ENCODE measurements at places on chromosomes 2 and 18.

DNA sequence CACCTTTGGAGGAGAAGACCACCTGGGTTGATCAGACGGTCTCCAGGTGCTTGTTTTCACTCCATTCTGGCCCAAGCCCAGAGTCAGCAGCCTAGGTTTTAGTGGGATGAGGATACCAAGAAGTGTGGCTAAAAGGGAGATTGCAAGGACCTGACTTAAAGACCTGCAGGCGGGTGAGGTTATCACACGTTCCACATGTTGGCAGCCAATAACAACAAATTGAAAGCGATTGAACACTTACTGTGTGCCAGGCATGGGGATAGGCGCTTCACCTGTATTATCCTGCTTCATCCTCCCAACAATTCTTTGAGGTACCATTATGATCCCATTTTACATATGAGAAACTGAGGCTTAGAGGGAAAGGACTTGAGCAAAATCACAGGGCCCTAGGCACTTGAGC, 5.0 kb downstream of the ARL4C start:
- DNase-seq, result no peak

DNA sequence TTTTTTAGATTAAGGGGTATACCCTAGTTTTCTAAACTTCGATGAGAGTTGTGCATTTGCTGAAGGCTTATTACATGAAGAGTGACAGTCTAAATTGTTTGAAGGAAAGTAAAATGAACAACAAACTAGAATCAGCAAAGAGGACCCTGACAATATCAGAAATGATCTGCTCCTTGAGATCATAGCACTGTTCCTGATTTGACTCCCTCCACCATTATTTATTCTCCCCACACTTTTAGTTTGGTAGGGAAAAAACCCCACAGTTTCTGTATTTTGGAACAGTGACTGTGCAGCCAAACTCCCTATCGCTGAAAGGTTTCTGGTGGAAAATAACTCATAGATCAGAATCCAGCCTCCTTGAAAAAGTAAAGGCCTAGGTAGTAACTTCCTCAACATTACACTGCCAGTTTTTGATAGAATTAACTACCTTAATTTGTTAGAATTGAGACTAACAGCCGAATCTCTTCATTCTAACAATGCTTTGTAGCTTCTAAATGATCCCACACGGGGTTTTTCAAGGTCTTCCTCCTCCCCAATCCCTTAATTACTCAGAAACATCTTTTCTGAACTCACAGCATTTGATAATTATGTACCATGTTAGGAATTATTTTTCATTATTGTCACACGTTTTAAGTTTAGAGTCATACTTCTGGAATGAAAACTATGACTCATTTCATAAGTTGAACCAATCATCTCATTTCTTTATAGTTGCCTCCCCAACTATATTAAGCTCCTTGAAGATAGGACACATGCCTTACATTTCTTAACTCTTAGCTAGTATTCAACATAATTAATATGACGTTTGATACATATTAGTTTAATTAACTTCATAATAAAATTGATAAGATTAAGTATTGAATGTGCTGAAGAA, 2.9 kb downstream of the MYL12A start:
- DNase-seq, result no peak

DNA sequence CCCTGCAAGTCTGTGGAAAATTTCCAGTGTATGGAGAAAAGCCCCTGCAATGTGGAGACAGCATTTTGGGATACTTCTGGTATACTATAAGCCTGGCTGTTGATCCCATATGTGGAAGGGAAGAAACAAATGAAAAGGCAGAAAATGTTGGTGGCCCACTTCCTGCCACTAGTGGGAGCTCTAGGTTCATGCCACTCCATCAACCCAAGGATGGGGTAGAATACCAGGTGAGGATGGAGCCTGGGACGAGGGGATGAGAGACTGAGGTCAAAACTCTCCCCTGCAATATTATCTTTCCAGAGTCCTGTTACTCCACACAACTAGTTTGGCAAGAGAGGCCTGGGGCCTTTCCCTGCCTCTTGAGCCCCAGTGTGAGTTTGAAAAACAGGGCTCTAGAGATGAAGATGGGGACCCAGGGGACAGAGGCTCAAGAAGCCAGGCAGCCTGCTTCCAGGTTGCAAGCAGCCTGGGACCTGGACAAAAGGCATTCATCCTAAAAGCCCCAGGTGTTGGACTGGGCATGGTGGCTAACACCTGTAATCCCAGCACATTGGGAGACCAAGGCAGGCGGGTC, 31.9 kb downstream of the BMP10 start:
- no peak for DNase-seq

DNA sequence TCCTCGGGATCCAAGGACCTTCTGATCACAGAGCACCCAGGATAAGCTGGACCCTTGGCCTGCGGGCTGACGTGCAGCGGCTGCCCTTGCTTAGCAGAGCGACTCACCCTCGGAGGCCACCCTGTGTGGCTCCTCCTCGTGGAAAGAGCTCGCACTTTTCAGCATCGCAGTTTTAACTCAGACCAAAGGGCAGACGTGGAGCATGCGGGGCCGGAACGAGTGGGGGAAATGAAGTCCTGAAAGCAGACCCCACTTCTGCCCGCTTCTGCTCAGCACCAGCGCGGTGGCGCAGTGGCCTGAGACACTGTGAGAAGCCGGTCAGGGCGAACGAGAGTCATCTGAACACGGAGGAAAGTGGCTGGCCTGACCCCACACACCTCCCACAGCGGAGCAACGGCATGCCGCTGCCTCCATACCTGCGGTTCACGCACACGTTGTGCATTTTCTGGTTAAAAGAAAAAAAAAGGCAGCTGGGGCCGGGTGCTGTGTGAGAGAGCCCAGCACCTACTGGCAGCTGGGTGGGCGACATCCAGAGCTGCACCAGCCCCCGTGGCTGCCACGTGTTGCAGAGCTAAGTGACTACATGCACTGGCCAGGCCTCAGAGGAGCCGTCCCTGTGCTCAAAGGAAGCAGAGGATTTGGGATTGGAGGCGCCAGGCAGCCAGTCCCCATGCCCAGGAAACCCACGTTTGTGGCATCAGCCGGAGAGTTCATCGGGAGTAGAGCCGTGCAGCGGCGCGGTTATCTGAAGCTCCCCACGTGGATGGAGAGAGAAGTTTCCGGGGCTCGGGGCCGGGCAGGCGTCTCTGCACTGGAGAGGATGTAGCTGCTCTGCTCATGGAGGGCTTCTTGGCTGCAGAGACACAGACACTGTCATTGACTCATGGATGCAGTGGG, 89.7 kb downstream of the USP40 start:
- DNase-seq, result no peak

DNA sequence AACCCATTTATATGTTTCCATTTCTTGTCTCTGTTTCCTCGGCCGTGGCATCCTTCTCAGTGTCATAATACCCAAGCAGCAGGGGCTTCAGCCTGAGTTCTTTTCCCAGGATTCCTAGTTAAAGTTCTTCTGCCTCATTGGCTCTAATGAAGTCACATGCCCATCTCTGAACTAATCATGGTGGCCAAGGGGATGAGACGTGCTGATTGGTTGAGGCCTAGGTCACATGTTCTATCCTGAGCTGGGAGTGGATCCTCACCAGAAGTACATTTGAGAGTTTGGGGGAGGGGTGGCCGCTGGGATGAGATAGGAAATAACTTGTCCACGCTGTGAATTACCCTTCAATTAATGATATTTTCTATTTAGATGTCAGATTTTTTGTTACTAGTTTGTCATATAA, 3.8 kb upstream of the UGT1A5 start:
- no peak for DNase-seq

DNA sequence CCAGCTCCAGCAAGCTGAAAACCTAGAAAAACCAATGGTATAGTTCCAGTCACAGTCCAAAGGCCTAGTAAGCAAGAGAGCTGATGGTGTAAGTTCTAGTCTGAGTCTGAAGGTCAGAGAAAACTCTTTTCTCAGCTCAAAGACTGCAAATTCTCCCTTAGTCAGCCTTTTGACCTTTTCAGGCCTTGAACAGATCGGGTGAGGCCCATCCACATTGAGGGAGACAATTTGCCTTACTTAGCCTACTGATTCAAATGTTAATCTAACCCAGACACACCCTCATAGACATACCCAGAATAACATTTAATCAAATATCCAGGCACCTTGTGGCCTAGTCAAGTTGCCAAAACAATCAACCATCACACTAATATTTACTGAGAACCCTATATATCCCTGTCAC, 110.8 kb upstream of the KCNJ3 start:
- no peak for DNase-seq

GRCh38 chr18:10776493-10776892, 250.7 kb downstream of the NAPG start:
- no peak for DNase-seq

DNA sequence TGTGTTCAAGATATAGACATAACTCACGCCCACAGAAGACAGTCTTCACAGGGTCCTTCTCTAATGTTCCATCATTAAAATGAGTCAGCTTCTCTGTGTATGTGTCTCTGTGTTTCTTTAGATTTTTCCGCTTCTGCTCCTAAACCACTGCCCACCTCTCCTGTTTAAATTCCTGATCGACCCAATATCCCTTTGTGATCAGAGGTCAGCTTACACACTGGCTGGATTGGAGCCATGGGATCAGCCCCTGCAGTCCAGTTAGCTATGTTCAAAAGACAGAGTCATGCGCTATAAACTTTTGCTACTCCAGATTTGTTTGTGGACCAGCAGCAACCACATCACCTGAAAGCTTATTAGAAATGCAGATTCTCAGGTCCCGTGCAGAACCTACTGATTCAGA, 229.2 kb downstream of the C1D start:
- DNase-seq, result no peak

DNA sequence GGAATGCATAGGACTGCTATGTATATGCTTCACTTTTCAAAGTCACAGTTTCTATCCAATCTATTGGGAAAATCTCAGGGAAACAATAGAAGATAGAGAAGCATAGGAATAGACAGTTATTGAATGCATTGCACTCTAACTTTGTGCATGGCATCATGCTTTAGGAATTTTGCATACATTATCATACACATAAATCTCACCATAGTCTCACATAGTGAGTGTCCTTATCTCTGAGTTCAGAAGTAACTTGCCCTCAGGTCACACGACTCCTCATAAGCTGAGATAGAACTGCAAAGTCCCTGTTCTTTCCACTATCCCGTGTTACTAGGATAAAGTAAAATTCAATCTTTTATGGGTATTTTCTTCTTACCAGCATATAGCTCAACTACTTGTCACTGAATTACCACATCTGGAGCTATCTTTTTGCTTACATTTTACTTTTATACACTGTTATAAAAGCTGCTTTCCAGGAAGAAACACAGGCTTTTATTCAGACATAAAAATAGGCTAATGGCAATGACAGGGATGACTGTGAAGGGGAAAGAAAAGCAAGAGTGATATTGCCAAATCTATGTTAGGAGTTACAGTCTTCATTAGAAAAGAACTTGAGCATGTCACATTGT, 666.9 kb downstream of the XIRP2 start:
- no peak for DNase-seq

DNA sequence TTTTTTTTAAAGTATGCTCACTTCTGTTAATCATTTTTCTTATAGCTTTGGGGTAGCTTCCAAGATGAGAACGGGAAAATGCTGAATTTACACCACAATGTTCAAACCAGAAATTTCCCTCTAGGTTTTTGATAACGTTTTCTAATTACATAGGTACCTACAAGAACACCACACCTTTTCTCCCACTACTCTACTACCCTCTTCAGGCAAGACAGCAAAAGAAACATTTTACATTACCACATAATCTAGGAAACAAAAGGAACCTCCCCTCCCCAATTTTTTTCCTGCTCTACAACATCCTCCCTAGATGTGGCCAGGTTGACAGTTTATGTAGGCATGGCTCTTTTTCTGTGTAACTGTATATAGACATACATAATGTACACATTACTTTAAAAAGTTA, 32.4 kb downstream of the NDUFAF7 start:
- no peak for DNase-seq

GRCh38 chr2:72953976-72954375, 36.7 kb downstream of the EMX1 start:
- no peak for DNase-seq

DNA sequence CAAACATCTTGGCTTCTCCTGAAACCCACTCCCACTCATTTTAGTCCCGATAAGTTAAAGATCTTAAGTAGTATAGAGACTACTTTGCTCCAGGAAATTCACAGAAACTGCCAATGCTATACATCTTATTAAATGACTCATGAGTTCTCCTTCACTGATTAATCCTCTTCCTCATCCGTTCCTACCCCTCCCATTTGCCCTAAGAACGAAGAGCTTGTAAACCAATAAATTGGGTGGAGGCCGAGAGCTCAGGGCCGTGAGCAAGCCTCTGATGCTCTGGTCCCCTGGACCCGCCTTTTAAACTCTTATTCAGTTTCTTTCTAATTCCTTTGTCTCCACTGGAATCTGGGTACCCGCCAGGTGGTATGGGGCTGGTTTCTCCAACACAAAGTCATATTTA, 68.6 kb downstream of the METTL8 start:
- no peak for DNase-seq

DNA sequence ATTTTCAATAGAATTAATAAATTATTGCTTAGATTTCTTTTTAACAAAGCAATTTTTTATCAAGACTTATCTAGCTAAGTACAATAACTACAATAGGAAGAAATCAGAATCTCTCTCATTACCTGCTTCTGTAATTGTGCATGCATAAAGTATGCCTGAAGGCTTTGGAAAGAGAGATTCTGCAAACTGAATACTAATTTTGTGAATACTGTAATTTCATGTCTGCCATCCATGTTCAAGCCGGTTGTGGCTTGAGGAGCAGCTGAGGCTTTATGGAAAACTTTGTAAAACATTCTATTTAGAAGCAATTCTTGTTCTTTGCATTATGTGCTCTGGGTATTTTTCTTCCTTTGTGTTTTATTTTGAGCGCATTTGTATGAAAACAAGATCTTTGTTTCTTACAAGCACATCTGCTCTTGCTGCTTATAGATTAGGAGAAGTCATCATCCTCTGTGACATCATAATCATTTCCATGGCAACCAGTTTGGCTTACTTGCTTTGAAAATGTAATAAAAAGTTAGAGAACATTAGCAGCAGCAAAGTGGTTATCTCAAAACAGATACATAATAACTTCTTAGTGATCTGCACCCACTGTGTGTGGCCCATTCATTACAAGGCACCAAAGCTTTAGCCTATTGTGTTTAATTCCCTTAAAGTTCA, 16.0 kb upstream of the IKZF2 start:
- DNase-seq, result no peak

- DNase-seq, result no peak
These were observed 769 bp downstream of the FKBP1B start for GRCh38 chr2:24050041-24050979.

- no peak for DNase-seq
These were observed 72.8 kb downstream of the EDAR start for GRCh38 chr2:108916122-108916795.

DNA sequence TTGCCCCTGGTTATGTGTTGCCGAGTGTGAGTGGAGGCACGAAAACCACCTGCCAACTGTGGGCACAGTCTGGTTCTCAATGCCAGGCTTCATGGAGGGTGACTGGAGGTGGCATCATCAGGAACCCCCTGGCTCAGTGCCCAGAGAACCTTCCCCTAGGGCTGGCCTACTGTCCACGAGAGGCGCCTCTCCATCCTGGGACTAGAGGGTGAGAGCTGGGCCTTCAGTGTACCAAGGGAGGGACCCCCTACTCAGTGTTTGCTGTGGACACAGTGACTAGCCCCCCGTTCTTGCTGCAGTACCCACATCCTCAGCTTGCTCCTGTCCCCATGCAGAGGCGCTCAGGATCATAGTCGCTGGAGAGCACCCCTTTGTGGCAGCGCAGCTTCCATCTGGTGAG, 202.6 kb downstream of the HDAC4 start:
- no peak for DNase-seq
